Stimulated activated CD8-positive, alpha-beta memory T cell treated with anti-CD3 and anti-CD28 coated beads, Interleukin-4, amount 100 ng/mL, for 1 hour (primary cell): ENCODE measurements at places on chromosomes 4 and X.

GRCh38 chr4:76622126-76622525, 187.1 kb downstream of the SHROOM3 start:
- no peak for DNase-seq

DNA sequence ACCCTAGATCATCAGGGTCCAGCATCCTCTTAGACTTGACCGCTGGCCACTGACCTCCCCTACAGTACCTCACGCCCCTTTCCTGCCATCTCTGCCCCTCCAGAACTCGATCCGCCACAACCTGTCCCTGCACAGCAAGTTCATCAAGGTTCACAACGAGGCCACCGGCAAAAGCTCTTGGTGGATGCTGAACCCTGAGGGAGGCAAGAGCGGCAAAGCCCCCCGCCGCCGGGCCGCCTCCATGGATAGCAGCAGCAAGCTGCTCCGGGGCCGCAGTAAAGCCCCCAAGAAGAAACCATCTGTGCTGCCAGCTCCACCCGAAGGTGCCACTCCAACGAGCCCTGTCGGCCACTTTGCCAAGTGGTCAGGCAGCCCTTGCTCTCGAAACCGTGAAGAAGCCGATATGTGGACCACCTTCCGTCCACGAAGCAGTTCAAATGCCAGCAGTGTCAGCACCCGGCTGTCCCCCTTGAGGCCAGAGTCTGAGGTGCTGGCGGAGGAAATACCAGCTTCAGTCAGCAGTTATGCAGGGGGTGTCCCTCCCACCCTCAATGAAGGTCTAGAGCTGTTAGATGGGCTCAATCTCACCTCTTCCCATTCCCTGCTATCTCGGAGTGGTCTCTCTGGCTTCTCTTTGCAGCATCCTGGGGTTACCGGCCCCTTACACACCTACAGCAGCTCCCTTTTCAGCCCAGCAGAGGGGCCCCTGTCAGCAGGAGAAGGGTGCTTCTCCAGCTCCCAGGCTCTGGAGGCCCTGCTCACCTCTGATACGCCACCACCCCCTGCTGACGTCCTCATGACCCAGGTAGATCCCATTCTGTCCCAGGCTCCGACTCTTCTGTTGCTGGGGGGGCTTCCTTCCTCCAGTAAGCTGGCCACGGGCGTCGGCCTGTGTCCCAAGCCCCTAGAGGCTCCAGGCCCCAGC, 5.2 kb downstream of the FOXO4 start:
- no peak for DNase-seq

GRCh38 chr4:82367438-82368097, 6.2 kb downstream of the HNRNPD start:
- DNase-seq: no peak

DNA sequence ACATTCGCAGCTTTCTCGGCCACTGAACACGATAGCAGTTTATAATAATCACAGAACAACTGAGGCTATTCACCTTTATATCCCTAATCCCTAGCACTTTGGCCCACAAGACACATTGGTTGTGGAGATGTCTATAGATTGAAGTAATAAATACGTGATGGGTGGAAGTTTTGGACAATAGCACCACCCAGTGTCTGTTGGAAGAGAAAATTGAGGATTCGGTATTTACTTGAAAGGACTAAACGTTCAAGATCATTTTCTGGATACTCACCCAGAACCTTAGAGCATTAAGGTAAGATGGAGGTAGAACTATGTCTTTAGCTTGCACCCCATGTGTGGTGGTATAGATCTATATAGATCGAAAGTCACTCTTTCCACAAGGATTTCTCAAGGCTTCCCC, 787 bp upstream of the TMSB15A start:
- no peak for DNase-seq

DNA sequence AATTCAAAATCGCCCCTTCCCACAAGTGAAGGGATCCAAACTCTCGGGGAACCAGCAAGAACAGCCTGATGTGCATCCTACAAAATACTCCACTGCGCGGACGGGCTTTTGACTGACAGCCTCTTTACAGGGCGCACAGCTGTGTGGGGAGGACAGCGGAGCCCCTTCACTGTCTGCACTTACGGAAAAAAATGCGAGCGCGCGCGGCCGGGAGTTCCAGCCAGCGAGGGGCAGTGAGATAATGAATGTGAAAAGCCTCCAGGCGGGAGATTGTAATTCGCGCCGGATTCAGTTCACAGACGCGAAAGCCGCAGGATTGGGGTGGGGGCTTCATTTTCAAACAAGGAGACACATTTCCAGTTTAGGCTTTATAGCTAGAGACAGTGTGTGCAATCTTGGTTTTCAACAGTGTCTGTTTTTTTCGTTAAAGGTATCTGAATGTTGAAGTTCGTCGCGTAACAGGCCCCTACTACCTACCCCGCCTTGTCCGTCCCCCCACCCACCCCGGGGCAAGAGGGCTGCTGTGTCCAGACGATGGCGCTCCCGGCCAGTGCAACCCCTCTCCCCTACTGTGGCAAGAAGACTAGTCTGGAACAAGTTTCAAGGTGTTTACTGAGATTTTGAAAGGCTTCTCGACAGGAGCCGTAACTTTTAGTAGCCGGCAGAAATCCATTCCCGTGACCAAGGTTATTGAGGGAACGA, 1.7 kb upstream of the GPR50 start:
- DNase-seq: no peak

- no peak for DNase-seq
Observed at GRCh38 chr4:176198316-176198903, 3.0 kb upstream of the SPATA4 start.

GRCh38 chr4:30719454-30720020, 632 bp upstream of the PCDH7 start:
- no peak for DNase-seq

GRCh38 chr4:183540410-183541009, 35.7 kb downstream of the ING2 start:
- no peak for DNase-seq

GRCh38 chrX:73963682-73964081, 340.3 kb upstream of the ZCCHC13 start:
- no peak for DNase-seq

GRCh38 chr4:2135083-2135482, 76.0 kb downstream of the NAT8L start:
- DNase-seq: no peak

GRCh38 chr4:144787365-144788258, 141.7 kb downstream of the HHIP start:
- DNase-seq: no peak

DNA sequence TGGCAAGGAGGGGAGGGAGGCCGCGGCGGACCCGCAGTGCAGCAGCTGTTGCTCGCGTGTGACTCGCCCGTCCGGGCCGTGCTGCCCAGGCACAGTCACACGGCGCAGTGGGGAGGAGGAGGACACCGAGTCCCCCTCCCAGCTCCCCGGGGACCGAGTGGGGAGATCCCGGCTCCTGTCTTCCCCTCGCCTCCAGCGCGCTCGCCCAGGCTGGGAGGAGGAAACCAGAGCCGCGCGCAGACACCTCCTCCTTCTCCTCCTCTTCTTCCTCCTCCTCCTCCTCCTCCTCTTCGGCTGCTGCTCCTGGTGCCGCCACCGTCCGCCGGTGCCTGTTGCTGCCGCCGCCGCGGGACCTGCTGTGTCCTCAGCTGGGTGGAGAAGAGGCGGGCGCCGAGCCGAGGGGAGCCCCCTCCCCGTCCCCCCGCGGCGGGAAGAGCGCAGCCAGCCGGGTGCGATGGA, at the start of gene TBC1D1:
Gene TBC1D1 (plus strand): TSS at position 284 of the 459 bp plus-strand sequence. CDS start 11,012 bp downstream, outside the sequence.
- peak; percentile 10 for DNase-seq

DNA sequence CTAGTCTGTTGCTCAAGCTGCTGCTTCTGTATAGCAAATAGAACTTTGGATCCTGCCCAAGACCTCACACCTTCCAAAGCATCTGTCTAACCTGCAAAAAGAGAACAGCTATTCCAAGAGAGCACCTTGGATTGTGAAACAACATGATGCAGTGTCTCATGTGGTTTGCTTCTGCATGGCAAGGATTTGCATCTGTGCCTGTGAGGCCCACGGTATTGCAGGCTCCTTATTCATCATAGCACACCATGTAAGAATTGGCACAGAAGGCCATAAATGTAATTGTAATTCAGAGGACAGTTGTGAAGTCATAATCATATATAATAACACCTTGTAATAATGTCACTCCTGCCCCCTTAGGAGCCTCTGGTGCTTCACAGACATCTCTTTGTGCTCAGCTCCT, 147.1 kb downstream of the ZNF674 start:
- DNase-seq: no peak

GRCh38 chr4:24774452-24774851, 20.9 kb upstream of the SOD3 start:
- no peak for DNase-seq

DNA sequence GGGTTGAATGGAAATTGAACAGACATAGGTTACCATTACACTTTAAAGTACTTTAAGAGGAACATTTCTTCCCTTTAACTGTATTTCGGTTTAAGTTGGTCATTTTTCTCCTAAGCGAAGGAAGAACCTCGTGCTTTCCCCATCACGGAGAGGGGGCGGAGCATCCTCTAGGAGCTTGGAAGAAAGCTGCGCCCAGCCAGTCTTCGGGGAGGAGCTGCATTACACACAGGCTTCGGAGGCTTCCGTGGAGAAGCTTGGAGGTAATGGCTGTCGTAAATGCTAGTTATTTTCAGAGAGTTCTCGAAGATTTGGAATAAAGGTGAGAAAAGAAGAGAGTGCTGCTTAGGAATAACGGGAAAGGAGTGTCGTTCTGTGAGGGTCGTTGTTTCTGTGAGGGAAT, at the start of gene PWWP3B:
Gene PWWP3B (plus strand): TSS at position 199 of the 400 bp plus-strand sequence. CDS start 37,128 bp downstream, outside the sequence.
- DNase-seq: no peak

DNA sequence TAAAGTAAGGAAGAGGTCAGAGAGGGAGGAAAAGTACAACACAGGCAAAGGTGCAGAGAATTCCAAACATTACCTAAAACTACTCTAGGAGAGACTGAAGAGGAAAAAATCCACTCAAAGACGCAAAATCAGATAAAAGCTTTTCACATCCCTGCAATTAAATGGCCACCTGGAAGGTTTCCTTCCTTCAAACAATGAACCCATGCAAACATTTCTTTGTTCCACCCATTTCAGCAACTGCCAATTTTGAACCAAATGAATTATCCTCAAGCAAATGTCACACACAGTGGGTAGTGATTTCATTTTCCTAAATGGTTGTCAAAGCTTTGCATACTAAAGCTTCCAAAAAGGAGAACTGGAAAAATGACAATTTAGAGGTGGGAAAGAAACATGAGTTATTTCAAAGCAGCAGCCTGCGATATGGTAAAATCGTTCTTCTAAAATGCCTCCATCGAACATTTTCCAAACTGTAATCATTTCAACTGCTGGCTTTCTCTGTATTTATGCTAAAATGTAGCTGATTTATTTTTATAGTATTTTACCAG, 45.0 kb downstream of the APBB2 start:
- DNase-seq: no peak

DNA sequence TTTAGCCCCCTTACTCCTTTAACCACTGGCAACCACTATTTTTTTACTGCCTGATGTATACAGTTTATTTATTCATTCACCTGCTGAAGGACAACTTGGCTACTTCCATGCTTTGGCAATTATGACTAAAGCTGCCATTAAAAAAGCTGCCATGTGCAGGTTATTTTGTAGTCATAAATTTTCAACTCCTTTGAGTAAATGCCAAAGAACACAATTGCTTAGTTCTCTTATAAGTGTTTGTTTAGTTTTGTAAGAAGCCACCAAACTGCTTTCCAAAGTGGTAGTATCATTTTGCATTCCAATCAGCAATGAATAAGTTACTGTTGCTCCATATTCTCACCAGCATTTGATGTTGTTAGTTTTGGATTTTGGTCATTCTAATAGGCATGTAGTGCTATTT, 1831.8 kb downstream of the PCDH7 start:
- no peak for DNase-seq
